ENCODE measurements at places on chromosomes 7 and 10. TPM values are rescaled to one million over a fixed set of nuclear protein-coding genes. Genes with fewer than 3 reads are reported as not detected.

GRCh38 chr10:103544657-103545310 lies 51.3 kb downstream of the NEURL1 start:
- H3K4me3 ChIP-seq = no peak overlapping the region
- no peaks in the 10 kb centered on the region for H3K27me3 ChIP-seq
- no peaks in the 10 kb centered on the region for H3K36me3 ChIP-seq
- H3K4me1 ChIP-seq = peaks cover 10% of the 10 kb centered on the region
- DNase-seq = no peak

- no peak for DNase-seq
- H3K4me3 ChIP-seq = no peak overlapping the region
- no peaks in the 10 kb centered on the region for H3K27me3 ChIP-seq
- no peaks in the 10 kb centered on the region for H3K36me3 ChIP-seq
- no peak overlapping the region for H3K27ac ChIP-seq
These were observed 146.3 kb upstream of the LRGUK start for GRCh38 chr7:133980804-133981203.

- H3K36me3 ChIP-seq = no peaks in the 10 kb centered on the region
- no peak overlapping the region for H3K27ac ChIP-seq
- DNase-seq = no peak
These were observed 201.0 kb downstream of the ZMYND11 start for GRCh38 chr10:336247-336646.

Gene CCL24
- total RNA-seq = not detected

GRCh38 chr7:31883761-31884164 lies 186.4 kb downstream of the PDE1C start:
- H3K27ac ChIP-seq = no peak overlapping the region
- no peak overlapping the region for H3K4me3 ChIP-seq
- H3K36me3 ChIP-seq = no peaks in the 10 kb centered on the region
- DNase-seq = no peak
- no peaks in the 10 kb centered on the region for H3K4me1 ChIP-seq
- H3K27me3 ChIP-seq = no peaks in the 10 kb centered on the region

- H3K4me1 ChIP-seq = no peaks in the 10 kb centered on the region
- H3K4me3 ChIP-seq = no peak overlapping the region
- DNase-seq = no peak
- no peaks in the 10 kb centered on the region for H3K36me3 ChIP-seq
- H3K27me3 ChIP-seq = no peaks in the 10 kb centered on the region
These were observed 277.6 kb upstream of the SORCS1 start for GRCh38 chr10:107442035-107442505.
